ENCODE measurements at places on chromosomes 5 and 9.
A peak's percentile ranks its signal among the peaks of the same experiment; 100 is the strongest.

- no peak for DNase-seq
These were observed 34.4 kb downstream of the ALG2 start for GRCh38 chr9:99187311-99187710.

DNA sequence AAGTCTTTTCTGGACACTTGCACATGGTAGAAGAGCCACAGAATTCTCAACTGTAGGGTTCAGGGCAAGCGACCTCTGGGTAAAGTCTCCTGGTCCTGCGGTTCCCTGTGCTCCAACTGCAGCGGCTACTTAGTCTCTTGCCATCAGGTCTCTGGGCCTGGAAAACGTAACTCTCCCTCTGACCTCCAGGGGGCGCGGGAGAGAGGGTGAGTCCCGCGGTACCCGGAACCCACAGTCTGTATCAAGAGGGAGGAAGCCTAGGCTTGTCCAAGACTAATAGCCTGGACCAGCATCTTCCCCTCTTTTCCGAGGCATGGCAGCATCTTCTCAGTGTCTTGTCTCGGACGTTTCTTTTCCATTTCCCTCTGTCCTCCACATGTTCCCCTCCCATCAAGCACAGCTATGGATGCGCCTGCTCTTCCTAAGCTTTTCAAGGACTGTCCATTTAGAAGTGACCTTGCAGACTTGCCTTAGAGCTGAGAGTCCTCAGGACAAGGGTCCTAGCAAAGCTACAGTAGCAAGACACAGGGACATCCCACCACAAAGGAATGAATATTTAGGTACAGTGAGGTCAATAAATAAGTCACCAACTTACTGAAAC lies 59.3 kb downstream of the FSTL4 start:
- peak; percentile 71 for DNase-seq

DNA sequence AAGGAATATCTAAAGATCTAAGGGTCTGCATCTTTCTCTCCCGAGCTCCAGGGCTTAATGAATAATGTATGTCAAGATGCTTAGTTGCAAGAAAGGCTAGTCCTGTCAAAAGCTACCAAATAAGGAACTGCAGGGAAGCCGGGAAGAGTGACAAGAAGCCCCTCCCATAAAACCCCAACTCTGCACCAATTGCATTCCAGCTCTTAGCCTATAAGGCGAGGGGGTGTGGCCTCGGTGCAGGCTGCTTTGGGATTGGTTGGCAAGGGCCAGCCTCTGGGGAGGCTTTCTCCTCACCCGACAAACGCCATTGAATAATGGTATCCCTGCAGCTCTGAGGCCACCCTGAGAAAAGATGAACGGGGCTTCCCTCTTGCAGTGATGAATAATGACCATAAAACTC lies 416.9 kb downstream of the RAB3C start:
- DNase-seq = no peak

DNA sequence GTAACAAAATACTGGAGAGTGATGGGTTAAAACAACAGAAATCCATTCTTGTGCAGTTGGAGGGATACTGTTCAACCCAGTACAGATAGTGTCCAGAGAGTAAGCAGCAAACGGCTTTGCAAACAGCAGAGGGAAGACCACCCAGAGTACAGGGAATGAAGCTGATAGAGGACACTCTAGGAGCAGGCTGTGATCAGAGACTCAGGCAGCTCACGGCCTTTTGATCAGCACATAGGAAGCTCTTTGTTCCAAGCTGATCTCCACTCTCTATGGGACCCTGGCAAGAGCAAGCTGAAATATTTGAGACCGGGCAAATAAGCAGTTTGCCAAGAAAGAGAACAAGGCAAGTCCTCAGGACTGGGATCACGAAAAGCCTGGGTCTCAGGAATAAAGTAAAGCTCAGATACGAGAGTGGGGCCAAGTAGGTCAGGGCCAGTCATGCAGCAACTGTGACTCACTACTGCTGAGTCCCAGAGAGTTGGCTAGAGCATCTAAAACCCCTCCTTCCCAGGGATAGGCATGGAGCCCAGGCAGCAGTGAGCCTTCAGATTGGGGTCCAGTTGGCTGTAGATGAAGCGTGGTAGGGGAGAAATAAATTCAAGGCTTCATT lies 52.4 kb downstream of the MELK start:
- no peak for DNase-seq

DNA sequence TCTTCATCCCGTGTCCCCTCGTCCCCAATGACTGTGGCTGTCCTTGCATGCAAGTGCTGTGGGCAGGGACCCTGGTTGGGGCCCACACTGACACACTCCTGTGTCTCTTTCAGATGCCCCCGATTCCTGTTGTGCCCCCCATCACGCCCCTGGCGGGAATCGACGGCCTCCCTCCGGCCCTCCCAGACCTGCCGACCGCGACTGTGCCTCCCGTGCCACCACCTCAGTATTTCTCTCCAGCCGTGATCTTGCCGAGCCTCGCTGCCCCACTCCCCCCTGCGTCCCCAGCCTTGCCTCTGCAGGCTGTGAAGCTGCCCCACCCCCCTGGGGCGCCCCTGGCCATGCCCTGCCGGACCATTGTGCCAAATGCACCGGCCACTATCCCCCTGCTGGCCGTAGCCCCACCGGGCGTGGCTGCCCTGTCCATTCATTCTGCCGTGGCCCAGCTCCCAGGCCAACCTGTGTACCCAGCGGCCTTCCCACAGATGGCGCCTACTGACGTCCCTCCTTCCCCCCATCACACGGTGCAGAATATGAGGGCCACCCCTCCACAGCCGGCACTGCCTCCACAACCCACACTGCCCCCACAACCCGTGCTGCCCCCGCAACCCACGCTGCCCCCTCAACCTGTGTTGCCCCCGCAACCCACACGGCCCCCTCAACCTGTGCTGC lies 75.0 kb downstream of the WNK2 start:
- no peak for DNase-seq

- DNase-seq = no peak
These were observed 23.0 kb downstream of the FGF18 start for GRCh38 chr5:171442287-171443042.
